Endodermal cell (in vitro differentiated cells): ENCODE measurements at places on chromosomes 7 and 10. TPM values are rescaled to one million over a fixed set of nuclear protein-coding genes. Genes with fewer than 3 reads are reported as not detected.

- DNase-seq: no peak
These were observed 530.2 kb downstream of the GATA3 start for GRCh38 chr10:8584666-8585065.

GRCh38 chr10:119189811-119190282, 11.2 kb upstream of the PRDX3 start:
- no peak for DNase-seq

DNA sequence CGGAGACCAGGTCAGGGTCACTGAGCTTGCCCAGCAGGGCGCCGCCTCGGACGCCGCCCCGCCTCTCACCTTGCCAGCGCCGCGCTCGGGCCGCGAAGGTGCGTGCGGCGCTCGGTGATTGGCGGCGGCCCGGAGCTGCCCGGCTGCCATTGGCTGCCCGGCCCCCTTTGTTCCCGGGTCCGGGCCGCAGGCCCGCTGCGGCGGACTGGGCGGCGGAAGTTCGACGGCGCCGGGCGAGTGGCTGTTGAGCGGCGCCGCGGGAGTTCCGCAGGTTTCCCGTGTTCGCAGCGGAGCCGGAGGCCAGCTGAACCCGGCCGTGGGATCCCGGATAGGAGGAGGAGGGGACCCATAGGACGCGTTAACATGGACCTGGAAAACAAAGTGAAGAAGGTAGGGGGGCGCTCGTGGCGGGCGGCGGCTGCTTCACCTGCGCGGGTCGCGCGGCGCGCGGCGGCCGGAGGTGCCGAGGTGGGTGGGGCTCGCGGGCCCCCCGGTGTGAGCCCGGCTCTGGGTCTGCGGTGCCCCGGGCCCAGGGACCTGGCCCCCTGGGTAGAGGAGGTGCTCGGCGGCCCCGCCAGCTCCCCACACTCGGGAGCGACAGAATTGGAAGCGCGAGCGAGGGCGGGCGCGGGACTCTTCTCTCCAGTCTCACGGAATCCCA, at the start of gene TES:
Gene TES (plus strand): TSS at position 195 of the 661 bp plus-strand sequence. CDS start 169 bp downstream, at position 364.
- DNase-seq: peak; percentile 93

GRCh38 chr7:105932835-105933477, 30.1 kb upstream of the CDHR3 start:
- DNase-seq: peak; percentile 57

The ITPRID1 gene
- total RNA-seq: 19.5 and 21.8 TPM in 2 replicates

The MOGAT3 gene
- 1.0 to 2.0 TPM (median 1.3 TPM) in 3 replicates for total RNA-seq

The IFIT1B gene
- total RNA-seq: not detected in 3 replicates

GRCh38 chr10:70758757-70759514, 26.2 kb downstream of the TBATA start:
- DNase-seq: peak; percentile 93

DNA sequence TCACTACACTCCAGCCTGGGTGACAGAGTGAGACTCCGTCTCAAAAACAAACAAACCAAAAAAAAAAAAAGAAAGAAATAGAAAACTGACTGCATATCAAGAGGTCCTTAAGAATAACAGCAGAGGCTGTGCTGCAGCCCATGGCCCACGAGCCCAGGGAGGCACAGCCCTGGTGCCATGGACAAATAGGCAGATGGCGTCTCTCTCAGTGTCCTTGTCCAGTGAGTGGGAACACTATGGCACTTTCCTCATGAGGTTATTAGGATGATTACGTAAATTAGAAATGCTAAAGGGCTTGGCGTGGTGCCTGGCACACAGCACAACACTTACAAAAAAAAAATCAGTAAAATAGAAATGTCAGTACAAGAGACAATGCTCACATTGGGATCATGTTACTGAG, 33.4 kb upstream of the PFKP start:
- DNase-seq: peak; percentile 7

DNA sequence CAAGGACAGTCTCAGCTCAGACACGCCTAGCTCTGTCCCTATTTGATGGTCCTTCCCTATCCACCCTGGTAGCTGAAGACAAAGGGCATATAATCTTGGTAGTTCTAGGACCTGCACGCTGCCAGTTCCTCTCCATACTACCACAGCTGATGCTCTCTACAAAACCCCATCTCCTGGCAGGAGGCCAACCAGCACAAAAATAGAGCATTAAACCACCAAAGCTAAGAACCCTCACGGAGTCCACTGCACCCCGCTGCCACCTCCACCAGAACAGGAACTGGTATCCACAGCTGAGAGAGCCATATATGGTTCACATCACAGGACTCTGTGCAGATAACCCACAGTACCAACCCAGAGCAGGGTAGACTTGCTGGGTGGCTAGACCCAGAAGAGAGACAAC, 299.4 kb downstream of the LRRTM3 start:
- DNase-seq: no peak

GRCh38 chr10:80561950-80562349, 24.2 kb downstream of the SH2D4B start:
- DNase-seq: no peak

The ARMC3 gene
- total RNA-seq: 1.5 to 4.3 TPM (median 3.0 TPM) in 3 replicates

The TMEM176B gene
- 0.35 TPM in 1 of 3 replicates, not detected in the others for total RNA-seq

- DNase-seq: no peak
These were observed 381.3 kb downstream of the NRG3 start for GRCh38 chr10:82256275-82256674.

The MPLKIP gene
- 32.6 to 53.5 TPM (median 49.1 TPM) in 3 replicates for total RNA-seq

DNA sequence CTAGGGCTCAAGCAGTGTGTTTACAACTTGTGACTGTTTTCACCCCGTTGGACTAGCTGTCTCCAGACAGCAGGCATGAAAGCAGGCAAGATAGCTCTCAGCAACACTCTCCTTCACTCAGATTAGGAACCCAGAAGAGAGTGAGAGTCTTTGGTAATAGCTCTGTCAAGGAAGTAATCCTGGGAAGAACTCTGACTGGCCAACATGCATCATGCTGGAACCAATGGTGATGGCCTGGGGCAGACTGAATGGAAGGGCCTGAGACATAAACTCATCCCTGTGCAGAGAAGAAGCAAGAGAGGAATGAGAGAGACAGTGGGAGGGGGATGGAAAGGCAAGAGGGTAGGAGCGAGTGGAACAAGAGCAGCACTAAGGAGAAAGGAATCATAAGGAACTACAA, 48.9 kb downstream of the AKR1D1 start:
- DNase-seq: no peak

The PON1 gene
- total RNA-seq: 0.34 and 0.48 TPM in 2 replicates

The NEURL1 gene
- total RNA-seq: 0.37 and 0.61 TPM in 2 replicates

DNA sequence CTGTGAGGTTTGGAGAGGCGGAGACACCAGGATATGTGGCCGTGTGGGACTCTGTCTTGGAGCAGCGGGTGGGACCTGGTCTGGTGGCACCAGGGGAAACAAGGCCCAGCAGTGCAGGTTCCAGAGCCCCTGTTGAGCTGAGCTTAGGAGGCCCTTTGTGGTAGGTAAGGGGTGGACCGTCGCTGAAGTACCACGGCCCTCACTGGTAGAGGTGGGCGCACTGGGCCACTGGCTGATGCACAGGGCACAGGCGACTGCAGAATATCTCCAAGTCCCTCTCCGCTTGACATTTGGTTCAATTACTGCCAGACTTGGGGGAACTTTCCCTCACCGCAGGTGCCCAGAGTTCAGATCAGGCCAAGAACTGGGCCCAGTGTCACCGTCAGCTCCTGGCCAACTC, 27.3 kb downstream of the DOCK1 start:
- no peak for DNase-seq
